ENCODE measurements at places on chromosomes 4 and X.

GRCh38 chr4:56654238-56654632 lies 26.9 kb downstream of the HOPX start:
- peak; percentile 5 for DNase-seq

- no peak for DNase-seq
Observed at GRCh38 chr4:45284400-45285085, 558.2 kb upstream of the GNPDA2 start.

DNA sequence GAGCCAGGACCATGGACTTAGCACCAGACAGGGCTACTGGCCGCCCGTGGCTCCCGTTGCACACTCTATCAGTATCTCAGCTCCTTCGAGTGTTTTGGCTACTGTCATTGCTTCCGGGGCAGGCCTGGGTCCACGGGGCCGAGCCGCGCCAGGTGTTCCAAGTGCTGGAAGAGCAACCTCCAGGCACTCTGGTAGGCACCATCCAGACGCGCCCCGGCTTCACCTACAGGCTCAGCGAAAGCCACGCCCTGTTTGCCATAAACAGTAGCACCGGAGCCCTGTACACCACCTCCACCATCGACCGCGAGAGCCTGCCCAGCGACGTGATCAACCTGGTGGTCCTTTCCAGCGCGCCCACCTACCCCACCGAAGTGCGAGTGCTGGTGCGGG lies 1.6 kb downstream of the FAT4 start:
- no peak for DNase-seq

DNA sequence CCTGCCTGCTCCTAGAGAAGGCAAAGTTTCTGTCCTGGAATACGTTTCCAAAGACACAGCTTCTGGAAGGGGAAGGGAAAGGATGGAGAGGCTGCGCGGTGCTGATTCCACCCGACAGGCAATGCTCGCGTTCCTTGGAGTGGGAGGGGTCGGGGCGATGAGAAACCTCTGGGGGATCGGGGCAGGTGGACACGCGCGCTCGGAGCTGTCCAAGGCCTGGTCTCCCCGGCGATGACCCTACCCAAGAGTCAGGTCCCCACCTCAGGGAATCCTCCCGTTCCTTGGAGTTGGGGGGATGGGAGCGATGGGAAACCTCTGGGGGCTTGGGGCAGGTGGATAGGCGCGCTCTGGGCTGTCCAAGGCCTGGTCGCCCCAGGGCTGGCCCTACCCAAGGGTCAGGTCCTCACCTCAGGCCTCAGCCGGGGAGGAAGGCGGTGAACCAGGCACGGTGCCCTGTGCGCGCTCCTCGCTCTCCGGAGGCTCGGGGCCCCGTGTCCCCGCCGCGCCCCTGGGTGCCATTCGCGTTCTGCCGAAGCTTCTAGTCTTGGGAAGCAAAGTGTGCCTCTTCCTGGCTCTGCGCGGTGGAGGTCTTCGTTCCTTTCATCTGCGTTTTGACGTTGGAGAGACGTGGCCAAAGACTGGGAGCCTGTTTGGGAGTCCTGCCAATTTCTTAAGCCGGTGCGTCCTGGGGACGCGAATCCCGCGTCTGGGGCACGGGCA lies 10.6 kb upstream of the SHOX start:
- DNase-seq, result no peak

DNA sequence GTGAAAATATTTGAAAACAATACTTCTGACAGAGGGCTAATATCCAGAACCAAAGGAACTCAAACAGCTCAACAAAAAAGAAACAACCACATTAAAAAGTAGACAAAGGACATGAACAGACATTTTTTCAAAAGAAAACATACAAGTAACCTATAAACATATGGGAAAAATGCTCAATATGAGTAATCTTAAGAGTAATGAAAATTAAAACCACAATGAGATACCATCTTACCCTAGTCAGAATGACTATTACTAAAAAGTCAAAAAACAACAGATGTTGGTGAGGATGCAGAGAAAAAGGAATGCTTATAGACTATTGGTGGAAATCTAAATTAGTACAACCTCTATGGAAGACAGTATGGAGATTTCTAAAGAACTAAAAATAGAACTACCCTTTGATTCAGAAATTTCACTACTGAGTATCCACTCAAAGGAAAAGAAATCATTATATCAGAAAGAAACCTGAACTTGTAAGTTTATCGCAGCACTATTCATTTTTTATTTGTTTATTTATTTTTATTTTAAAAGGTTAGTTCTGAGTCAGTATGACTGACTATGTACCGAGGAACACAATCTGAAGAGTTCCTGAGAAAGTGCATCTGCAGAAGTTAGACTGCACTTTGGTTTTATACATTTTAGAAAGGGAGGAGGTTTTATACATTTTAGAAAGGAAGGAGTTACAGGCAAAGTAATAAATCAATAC lies 231.3 kb downstream of the INPP4B start:
- DNase-seq, result no peak

GRCh38 chr4:67712650-67713528 lies 11.9 kb upstream of the UBA6 start:
- no peak for DNase-seq

DNA sequence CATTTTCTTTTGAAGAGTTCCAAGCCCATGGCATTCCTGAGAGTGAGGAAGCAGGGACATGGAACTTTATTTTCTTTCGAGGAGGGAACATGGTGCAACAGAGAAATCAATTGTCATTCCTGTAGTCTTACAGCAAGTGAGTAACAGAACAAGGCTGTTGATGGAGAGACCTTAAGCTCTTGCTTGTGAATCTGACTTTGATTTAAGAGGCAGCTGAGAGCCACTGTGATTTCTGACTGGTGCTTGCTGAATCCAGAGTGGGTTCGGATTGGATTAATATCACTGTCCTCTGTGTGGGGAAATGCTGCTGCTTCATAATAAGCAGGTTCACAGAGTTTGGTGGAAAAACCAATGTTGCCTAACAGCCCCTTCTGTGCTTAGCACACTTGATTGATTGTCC lies 4.7 kb upstream of the ATP1B4 start:
- DNase-seq, result no peak

DNA sequence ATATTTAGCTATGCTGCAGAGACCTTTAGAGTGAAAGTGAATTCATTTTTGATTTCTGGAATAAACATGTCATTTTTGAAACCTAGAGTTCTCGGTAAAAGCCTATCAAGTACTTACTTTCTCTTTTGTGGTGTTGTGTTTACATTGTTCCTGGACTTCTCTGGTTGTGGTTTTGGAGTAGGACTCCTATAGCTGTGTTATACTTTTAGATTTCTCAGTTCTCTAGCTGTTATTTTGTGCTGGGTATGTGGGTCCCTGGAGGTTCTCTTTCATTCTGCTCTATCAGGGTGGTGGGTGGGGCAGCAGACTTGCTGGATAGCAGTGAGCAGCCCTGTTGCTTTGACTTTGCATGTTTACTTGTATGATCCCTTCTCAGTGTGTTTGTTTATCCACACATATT lies 25.6 kb upstream of the MSMO1 start:
- no peak for DNase-seq

GRCh38 chr4:26857278-26858034 lies 3.2 kb upstream of the STIM2 start:
- DNase-seq, result peak; percentile 72

- no peak for DNase-seq
Observed at GRCh38 chr4:155532373-155533085, 134.1 kb upstream of the GUCY1A1 start.

Data from NCI-H1105 (cell line).